Fibroblast of lung (primary cell): ENCODE measurements at places on chromosomes 3 and 15.
A peak's percentile ranks its signal among the peaks of the same experiment; 100 is the strongest.

GRCh38 chr3:183392186-183393034 lies 36.0 kb downstream of the MCF2L2 start:
- no peak for DNase-seq

DNA sequence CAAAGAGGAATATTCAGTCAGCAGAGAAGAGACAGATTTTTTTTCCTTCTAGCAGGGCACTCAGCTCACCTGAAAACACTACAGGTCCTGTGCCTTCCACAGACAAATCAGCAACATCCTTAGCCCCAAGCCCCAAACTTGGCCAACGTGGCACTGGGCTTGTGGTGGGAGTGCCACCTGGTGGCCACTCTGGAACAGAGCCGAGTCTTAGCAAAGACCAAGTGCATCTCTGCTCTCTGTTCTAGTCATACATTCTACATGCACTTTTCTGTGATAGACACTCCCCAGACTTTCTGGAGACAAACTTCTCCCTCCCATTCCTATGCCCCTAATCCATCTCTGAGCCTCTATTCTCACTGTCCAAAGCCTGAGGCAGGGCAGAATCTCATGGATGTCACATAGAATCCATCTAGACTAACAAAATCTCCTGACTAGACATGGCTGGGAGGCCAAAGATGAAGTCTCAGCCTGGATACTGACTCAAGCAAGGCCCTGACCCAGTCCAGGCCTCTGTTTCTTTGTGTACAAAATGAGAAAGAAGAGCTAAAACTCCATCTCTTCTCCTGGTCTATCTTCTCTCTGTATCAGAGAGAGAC lies 5.1 kb upstream of the SEMA7A start:
- DNase-seq, result peak; percentile 75

- DNase-seq, result peak; percentile 38
These were observed 156.8 kb upstream of the PDZRN3 start for GRCh38 chr3:73781541-73781940.

GRCh38 chr3:46701181-46701939 lies at the start of gene TMIE:
Gene TMIE, plus strand, starts transcription at chr3:46701392. Its CDS starts 96 bp downstream, at chr3:46701488.
- no peak for DNase-seq

- DNase-seq, result peak; percentile 22
These were observed 238.6 kb upstream of the CHRM5 start for GRCh38 chr15:33729653-33730052.

- DNase-seq, result no peak
These were observed 12.0 kb upstream of the SEMA4B start for GRCh38 chr15:90188914-90189748.

DNA sequence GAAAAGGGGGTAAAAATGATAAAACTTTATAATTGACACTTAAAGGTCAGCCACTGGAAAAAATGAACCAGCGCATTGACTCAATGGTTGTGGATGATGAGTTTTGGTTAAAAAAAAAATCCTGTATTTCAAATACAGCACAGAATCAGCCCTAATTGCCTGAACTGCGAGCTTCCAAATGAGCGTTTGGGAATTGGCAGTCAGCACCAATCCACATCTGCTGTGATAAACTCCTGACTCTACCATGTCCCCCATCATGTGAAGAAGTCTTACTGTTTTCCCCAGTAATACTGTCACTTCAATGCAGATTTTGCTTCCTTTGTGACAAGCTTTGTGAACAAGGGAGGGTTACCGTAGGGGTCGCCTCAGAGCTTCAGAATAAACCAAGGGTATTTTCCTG lies 235.4 kb downstream of the EBLN2 start:
- DNase-seq, result no peak

DNA sequence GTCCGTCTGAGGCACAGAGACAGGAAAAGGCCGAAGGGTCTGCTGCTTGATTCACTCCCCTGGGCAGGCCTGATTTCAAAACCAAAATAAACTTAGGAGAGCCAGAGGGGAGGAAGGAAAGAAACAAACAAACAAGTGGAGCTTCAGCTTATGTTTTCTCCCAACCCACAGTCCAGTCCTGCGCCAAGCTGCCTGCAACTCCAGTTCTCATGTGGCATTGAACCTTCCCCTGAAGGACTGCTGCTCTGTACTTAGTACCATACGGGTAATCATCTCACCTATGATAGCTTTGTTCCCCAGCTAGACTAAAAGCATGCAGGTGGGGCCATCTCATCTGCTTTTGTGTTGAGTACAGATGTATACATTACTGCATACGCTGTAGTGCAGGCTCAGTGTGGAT lies 236.4 kb downstream of the THRB start:
- no peak for DNase-seq

DNA sequence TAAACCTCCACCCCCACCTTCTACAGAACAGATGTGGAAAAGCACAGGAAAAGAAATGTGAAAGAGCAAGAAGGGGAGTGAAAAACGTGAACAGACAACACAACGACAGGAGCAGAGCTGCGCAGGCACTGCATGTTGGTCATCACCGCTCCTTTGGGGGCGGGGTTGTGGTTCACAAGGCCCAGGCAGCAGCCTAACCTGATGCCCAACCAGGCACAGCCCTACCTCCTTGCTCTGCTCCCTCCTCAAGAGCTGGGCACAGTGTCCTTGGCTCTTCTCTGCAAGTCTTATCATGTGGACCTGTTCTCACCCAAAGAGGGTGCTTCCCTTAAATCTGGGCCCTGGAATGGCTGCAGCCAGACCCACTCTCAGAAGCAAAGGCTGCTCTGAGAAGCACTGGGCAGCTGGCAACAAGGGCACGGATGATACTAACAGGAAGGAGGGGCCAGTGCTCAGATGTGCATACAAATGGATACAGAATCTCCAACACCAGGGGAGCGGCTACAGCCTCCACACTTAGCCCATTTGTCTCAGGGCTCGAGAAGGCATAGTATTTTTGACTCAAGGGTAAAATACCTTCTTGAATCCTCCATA lies 64.6 kb downstream of the DHX30 start:
- DNase-seq, result no peak

DNA sequence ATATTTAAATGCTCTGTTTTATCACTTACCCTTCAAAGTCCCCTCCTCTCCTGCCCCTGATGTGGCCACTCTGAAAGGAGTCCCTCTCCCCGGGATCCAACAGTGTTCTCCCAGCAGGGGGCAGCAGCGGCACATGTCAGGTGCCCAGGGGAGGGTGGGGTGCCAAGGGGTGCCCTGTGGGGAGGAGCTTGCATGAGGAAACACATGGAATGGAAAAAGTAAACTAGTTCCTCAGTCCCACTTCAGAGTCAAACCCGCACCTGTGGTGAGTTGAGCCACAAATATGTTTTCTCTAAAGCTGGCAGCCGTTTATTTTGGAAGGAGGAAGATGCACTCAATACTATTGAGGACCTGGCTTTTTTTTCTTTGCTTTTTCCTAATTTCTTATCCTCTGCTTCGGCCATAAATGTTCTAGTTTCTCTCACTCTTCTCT lies 30.1 kb upstream of the NRROS start:
- DNase-seq, result peak; percentile 63

DNA sequence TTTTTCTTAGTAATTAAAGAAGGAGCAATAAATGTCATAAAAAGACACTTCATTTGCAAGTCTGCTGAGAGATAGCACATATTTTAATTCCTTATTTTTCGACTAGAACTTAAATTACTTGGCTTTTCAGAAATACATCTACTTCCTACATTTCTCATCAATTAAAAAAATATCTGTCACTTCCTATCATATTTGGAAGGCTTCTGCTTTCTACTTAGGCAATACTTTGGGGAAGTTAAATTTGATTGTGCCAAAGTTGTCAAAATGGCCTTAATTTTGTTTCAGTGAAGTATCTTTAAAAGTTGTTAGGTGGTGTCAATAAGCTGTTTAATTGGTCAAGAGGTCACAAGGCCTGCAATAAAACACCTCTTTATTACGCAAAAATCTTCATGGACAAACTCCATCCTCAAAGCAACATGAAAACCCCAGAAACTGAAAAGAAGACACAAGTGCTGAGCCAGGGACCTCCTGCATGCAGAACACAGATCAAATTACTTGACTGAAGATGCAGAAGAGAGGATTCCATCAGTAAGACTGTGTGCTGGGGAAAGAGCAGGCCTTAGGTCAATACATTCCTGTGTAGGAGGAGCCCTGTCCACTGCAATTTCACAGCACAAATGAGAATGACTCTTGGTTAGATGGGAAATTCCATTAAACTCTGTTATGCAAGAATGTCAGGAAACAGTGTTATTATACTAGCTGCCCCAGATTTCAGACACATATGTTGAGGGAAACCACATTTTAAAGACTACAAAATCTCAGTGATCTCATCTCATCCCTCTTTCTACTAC lies 48.0 kb upstream of the FSTL1 start:
- DNase-seq, result peak; percentile 99

DNA sequence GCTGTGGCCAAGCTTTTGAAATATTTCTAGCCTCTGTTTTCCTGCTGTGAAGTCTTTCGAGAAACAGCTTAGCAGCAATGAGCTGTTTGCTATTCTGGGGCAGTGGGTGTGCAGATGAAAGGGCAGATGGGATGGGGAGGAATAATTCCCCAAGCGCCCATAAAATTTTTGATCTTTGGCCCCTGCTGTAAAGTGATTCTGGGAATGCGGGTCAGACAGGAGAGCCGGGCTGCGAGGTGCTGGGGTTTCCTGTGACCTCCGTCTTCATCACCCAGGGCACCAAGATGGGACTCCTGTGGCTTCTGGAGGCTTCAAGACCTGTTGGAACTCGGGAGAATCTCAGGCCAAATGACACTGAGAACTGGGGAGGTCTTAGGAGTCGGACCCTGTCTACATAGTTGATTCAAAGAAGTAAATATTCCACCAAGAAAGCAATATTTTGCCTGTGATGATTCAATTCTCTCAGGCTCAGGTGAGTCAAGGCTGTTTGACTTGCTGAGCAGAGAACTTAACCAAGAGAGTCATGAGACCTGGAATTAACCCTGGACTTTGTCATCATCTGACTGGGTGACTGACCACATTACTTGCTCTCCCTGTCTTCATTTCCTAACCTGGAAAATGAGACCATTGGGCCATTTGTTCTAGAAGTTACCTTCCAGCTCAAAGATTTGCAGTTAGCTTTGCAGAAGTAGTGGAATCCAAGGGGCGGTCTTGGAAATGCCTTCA lies 86.4 kb downstream of the POLR2M start:
- DNase-seq, result no peak

- DNase-seq, result no peak
These were observed 21.6 kb upstream of the DUSP7 start for GRCh38 chr3:52077925-52078324.

- DNase-seq, result peak; percentile 65
These were observed 88.0 kb downstream of the TTBK2 start for GRCh38 chr15:42832576-42832975.

- DNase-seq, result peak; percentile 75
These were observed 982.9 kb downstream of the TUSC7 start for GRCh38 chr3:117692416-117692995.

- no peak for DNase-seq
These were observed 7.3 kb downstream of the SETD5 start for GRCh38 chr3:9404680-9405079.

DNA sequence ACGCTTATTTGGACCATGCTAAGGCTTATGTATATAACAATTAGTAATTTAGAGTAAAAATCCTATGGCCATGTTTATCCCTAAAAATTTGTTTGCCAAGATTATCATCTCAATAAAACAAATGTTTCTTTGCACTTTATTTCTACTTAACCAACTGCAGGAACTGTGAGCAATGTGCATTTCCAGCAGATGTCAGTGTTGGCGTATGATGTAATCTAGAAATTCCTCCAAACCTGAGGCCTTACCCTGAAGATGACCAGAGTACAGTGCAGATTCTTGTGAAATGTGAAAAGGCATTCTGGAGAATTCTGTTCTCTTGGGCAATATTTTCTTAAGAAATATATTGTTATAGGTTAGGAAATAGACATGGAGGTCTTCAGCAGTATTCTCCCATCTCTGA lies 205.9 kb downstream of the MBNL1 start:
- peak; percentile 84 for DNase-seq

GRCh38 chr3:21462141-21462540 lies 288.9 kb downstream of the ZNF385D start:
- DNase-seq, result no peak

DNA sequence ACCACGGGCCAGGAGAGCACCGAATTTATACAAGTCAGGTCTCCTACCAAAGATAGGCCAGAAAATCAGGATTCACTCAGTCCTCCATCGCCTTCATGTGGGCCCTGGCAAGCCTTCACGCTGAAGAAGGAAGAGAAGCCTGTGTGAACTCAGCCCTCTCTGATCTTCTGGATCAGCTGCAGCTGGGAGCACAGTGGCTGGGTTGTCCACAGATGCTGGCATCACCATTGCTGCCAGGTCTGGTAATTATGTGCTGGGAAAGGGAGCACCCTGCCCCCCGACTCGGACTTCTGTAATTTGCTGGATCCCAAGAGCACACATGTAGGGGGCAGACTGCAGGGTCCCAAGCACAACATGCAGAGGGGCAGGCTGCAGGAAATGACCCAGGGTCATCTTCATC lies 12.4 kb upstream of the PDE8A start:
- no peak for DNase-seq

DNA sequence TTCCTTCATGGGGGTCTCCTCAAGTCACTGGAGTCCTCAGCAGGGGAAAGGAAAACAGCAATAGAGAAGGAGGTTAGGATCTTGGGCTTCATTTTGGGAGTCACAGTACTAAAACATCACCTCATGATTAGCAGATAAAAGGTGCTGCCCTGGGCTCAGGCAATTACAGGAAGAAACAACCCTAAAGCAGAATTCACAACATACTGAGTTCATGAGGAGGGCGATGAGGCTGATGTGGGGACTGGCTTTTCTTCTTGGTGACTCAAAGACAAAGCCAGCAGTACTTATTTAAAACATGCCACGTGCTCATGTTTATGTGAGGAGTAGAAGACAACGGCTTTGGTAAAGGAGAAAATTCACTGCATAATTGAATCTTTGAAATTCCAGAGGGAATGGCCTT lies 822.3 kb upstream of the CFAP20DC start:
- DNase-seq, result no peak

- DNase-seq, result peak; percentile 78
These were observed 91.1 kb upstream of the IL12A start for GRCh38 chr3:159897331-159898075.

DNA sequence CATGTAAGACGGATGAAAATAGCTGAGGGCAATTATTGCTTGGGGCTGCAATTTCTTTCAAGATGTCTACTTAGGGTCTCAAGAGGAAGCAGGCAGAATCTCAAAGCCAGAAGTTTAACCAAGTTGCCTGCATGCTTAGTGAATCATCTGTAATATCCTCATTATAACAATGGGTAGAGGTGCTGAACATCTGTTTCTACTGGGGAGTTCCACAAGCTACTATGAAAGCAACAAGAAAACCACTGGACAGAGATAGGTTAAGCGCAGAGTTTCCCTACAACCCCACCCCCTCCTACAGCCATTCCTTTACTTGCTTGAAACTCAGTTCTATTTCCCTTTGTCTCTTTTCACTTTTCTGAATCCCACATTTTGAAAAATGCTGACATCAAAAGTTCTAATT lies 759.4 kb upstream of the GBE1 start:
- no peak for DNase-seq

GRCh38 chr15:85350395-85350794 lies 30.0 kb upstream of the AKAP13 start:
- peak; percentile 42 for DNase-seq

DNA sequence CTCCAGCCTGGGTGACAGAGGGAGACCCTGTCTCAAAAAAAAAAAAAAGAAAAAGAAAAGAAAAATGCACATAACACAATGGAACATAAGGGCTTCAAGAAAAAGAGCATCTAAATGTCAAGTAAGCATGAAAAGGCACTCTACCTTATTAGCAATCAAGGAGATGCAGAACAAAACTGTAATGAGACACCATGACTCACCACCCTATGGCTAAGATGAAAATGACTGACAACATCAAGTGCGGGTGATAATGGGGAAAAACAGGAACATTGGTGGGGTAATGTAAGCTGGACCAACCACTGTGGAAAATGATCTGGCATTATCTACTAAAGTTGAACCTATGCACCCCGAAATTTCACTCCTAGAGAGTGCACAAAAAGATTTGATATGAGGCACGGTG lies 19.6 kb upstream of the NSMCE3 start:
- no peak for DNase-seq
